GM23248 (cell line): ENCODE measurements at places on chromosomes 2 and 18. TPM values are rescaled to one million over a fixed set of nuclear protein-coding genes. Genes with fewer than 3 reads are reported as not detected.

DNA sequence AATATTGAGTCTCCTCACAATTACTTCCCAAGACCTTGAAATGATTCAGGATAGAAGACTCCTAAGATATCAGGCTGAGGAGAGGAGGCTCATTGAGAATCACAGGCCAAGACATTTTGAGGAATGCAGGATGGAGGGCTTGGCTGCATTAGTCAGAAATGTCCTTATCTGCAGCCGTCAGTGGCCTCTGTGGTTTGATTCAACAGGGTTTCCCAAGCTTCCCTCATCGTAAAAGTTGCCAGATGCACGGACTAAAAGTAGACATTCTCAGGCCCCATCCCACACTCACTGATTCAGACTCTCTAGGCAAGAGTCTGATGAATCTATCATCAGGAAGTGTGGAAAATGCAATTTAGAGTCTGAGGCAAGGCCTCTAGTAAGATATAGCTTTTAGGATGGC lies 34.0 kb upstream of the TMEM178A start:
- DNase-seq, result peak; percentile 94

GRCh38 chr2:199484927-199485326 lies 27.2 kb upstream of the SATB2 start:
- peak; percentile 40 for DNase-seq

- DNase-seq, result peak; percentile 71
Measured at GRCh38 chr2:86078774-86079545, 26.7 kb downstream of the POLR1A start.

GRCh38 chr2:70767079-70767698 lies 811 bp downstream of the ADD2 start:
- no peak for DNase-seq

DNA sequence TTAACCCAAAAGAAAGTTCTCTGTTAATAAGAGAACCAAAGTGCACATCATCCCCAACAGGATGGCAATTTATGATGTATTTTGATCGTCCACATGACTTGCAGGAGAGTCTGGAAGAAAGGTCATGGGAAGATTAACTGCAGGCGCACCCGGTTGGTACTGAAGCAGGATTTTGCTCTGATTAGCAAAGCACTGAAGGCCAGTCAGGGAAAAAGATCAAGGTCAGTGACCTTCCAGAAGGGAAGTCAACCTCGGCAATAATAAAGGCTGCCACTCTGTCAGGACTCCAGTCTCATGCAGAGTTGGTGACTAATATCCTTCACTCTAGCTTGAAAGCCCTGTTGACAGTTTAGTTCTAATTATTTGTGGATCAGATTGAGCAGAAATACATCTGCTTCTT lies 432.7 kb upstream of the RAB12 start:
- DNase-seq, result no peak

GRCh38 chr2:6605836-6606505 lies 259.7 kb downstream of the CMPK2 start:
- DNase-seq, result no peak

- DNase-seq, result no peak
Measured at GRCh38 chr18:54551590-54551989, 39.5 kb upstream of the DYNAP start.

- DNase-seq, result no peak
Measured at GRCh38 chr2:141534666-141535362, 596.0 kb downstream of the LRP1B start.

DNA sequence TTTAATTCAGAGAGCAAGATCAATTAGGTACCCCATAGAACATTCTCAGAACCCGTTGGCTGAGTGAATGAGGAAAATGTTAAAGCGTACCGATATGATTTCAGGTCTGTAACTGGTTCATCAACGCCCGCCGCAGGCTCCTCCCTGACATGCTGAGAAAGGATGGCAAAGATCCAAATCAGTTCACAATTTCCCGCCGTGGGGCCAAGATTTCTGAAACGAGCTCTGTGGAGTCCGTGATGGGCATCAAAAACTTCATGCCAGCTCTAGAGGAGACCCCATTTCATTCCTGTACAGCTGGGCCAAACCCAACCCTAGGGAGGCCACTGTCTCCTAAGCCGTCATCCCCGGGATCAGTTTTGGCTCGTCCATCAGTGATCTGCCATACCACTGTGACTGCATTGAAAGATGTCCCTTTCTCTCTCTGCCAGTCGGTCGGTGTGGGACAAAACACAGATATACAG lies 7.3 kb downstream of the TGIF1 start:
- DNase-seq, result no peak

DNA sequence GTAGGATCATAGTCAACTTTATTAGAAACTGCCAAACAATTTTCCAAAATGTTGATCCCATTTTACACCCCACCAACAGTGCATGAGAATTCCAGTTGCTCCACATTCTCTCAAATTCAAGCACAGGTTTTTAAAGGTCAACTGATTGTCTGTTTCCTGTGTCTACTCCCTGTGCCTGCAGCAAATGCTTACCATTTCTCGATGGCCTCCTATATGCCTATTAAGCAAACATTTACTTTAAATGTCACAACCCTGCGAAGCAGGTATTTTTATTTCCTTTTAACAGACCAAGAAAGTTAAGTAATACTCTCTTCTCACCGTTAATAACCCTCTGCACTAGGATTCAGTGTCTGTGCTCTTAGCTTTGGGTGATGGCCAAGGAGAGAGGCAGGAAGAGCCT lies 163.8 kb upstream of the EPB41L3 start:
- DNase-seq, result no peak

GRCh38 chr2:77818186-77818585 lies 296.0 kb upstream of the LRRTM4 start:
- no peak for DNase-seq

- peak; percentile 74 for DNase-seq
Measured at GRCh38 chr2:62467475-62468321, 38.3 kb downstream of the TMEM17 start.

DNA sequence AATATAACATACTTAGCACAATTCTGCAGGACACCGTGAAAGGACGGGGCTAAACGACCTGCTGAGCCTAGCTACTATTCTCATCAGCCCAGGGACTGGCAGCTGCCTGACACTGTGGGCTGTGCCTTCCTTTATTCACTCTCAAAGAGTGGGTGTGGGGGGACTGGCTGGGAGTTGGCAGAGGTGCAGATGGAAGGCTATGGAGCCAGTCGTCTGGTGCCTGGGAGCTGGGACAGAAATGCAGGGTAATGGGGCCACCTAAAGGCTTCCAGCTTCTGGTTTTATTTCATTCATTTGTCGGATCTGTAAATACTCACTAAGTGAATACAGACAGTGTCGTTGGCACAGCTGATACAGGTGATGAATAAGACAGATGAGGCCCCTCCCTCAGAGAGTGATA lies 56.0 kb upstream of the NFU1 start:
- no peak for DNase-seq

- DNase-seq, result no peak
Measured at GRCh38 chr18:43010611-43011010, 104.9 kb downstream of the RIT2 start.

DNA sequence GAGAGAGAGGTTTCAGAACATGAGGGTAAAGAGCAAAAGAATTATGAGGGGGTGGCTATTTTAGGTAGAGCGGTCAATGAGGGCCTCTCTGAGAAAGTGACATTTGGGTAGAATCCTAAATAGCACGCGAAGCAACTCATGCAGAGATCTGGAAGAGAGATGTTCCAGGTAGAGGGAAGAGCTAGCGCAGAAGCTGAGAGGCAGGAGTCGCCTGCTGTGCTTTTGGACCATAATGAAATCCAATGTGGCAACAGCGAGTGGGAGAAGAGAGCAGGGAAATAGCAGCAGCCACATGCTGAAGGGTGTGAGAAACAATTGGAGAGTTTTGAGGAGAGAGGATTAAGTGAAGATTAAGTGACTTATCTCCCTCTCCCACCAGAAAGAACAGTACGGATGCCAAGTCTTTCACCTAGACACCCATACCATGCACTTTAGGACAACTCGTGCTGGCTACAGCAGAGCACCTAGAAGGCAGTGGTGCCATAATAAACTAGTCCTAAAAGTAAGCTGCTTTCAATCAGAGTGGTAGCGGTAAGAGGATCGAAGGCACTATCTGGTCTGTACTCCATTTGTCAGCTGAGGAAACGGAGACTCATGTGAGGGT lies 129.7 kb downstream of the LRP2 start:
- no peak for DNase-seq

The CCDC121 gene
- total RNA-seq, result 1.6 and 3.4 TPM in 2 replicates

The UGT1A5 gene
- not detected in 2 replicates for total RNA-seq

The FNDC4 gene
- 24.2 and 31.2 TPM in 2 replicates for total RNA-seq

The FLACC1 gene
- 0.38 and 2.3 TPM in 2 replicates for total RNA-seq

The LYG1 gene
- total RNA-seq, result not detected in 2 replicates

The DYNC1I2 gene
- total RNA-seq, result 91.7 and 118 TPM in 2 replicates

The ADRA2B gene
- not detected in 2 replicates for total RNA-seq

The B4GALT6 gene
- 2.4 and 2.8 TPM in 2 replicates for total RNA-seq

The CRYGC gene
- not detected in 2 replicates for total RNA-seq
